Activated T-helper 1 cell treated with anti-CD3 and anti-CD28 coated beads, Interleukin-2, amount 50 U/mL, for 16 hours (primary cell): ENCODE measurements at places on chromosomes 5 and 9.

DNA sequence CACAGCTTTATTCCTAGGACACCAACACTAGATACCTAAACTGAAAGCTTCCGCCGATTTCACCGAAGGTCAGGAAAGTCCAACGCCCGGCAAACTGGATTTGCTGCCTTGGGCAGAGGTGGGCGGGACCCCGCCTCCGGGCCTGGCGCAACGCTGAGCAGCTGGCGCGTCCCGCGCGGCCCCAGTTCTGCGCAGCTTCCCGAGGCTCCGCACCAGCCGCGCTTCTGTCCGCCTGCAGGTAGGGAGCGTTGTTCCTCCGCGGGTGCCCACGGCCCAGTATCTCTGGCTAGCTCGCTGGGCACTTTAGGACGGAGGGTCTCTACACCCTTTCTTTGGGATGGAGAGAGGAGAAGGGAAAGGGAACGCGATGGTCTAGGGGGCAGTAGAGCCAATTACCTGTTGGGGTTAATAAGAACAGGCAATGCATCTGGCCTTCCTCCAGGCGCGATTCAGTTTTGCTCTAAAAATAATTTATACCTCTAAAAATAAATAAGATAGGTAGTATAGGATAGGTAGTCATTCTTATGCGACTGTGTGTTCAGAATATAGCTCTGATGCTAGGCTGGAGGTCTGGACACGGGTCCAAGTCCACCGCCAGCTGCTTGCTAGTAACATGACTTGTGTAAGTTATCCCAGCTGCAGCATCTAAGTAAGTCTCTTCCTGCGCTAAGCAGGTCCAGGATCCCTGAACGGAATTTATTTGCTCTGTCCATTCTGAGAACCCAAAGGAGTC lies at the start of gene CD274:
Gene CD274 (plus strand): TSS at position 184 of the 733 bp plus-strand sequence. CDS start 5,572 bp downstream, outside the sequence.
- peak; percentile 55 for DNase-seq

DNA sequence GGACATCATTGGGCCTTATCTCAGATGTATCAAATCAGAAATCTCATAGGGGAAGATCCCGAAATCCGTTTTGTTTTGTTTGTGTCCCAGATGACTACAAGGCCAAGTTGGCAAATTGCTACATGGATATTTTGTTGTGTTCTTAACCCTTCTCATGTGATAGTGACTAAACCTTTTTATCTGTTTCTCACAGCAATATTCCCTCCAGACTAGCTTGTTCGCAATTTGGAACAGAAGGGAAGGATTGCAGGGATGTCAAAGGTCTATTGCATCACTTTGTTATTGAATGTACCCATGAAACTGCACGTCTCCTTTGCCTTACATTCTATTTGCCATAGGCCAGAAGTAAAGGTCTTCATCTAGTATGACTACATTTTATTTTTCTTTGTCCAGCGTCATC lies 453.9 kb downstream of the NFIB start:
- no peak for DNase-seq

GRCh38 chr5:87526131-87526530 lies 113.4 kb upstream of the CCNH start:
- no peak for DNase-seq

GRCh38 chr5:131212471-131213021 lies 41.8 kb downstream of the LYRM7 start:
- no peak for DNase-seq
